Fibroblast of villous mesenchyme (primary cell): ENCODE measurements at places on chromosomes 13 and 19. TPM values are rescaled to one million over a fixed set of nuclear protein-coding genes. Genes with fewer than 3 reads are reported as not detected.

DNA sequence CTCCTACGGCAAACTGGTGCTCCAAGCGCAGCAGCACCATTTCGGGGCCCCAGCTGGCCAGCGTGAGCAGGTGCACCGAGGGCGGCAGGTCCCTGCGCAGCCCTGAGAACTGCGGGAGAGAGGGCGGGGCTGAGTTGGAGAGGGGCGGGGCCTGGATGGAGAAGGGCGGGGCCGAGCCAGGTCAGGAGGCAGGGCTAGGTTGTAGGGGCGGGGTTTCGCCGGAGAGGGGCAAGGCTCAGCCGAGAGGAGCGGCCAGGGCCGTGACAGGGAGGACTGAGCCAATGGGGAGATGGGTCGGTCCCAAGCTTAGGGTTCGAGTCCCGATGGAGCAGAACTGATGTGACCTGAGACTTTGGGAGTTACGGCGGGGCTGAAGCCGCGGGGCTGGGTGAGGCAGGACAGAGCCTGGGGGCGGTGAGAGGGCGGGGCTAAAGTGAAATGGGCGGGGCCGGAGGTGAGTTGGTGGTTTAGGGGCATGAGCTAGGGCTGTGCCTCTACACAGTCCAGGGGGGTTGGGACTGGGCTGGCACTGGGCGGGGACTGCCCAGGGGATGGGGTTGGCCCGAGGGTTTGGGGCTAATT, 19.0 kb downstream of the MAN2B1 start:
- DNase-seq = peak; percentile 16

DNA sequence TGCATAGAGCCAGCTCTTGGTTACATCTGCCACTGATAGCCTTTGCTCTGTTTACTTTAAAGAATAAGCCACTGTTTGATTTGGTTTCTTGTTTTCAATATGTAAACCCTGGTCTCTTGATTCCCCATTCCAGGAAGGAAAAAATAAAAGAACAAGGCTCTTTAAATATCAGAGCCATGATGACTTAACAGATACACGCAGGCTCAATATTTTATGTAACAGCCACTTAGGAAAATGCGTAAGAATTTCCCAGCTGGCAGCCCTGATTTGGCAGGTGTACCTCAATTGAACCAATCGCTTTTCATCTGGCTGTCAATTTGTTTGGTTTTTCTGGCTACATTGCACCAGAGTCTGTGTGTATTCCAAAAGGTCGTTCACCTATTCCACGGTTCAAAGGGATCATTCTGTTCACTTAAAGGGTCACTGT, 65.6 kb downstream of the IRS2 start:
- no peak for DNase-seq

The ZNF549 gene
- total RNA-seq = 4.5 and 6.5 TPM in 2 replicates

The SHD gene
- not detected in 2 replicates for total RNA-seq

The AMH gene
- 0.32 and 1.3 TPM in 2 replicates for total RNA-seq
